ELF-1 (cell line): ENCODE measurements at places on chromosomes 3 and 15.
A peak's percentile ranks its signal among the peaks of the same experiment; 100 is the strongest.

DNA sequence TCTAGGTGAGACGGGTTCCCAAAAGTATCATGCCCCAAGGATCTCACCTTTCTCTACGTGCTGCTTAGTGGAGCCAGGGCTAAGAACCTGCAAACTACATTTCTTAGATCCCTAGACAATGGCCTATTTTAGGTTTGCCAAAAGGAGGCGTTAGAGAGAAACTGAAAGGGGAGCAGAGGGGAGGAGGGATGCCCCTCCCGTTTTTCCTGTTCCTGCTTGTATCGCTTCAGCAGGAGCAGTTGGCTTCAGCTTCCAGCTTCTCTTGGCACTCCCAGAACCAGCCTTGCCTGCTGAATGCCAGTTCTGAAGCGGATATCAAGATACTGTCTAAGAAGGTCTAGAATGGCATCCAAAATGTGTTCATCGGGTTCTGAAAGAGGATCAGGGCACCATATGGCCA, 58.4 kb upstream of the ABHD17C start:
- peak; percentile 35 for DNase-seq

DNA sequence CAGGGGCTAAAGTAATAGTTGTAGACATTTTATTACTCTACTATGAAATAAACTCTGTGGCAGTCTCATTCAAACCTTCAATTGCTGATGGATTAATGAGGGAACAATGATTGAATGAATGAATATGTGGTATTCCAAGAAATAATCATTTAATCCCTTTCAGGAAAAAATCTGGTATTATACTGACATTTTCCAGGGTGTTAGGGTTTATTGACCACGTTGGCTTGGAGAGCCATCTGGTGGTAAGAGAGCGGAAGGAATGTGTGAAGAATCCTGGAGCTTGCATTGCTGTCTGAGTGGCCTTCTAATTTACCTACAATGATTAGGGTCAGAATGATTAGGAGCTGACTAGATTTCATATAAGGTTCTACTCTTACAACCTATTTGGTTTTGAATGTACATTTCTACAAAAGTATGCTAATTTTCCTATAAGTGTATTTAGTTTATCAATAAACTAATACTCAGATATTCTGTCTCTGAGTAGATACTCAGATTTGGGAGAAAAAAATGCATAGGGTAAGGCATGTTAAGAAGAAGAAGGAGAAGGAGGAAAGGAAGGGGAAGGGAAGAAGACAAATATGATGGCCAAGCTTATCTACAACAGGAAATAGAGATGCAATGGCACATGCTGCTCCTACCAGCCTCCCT, 249.9 kb downstream of the ROBO1 start:
- DNase-seq = peak; percentile 16

DNA sequence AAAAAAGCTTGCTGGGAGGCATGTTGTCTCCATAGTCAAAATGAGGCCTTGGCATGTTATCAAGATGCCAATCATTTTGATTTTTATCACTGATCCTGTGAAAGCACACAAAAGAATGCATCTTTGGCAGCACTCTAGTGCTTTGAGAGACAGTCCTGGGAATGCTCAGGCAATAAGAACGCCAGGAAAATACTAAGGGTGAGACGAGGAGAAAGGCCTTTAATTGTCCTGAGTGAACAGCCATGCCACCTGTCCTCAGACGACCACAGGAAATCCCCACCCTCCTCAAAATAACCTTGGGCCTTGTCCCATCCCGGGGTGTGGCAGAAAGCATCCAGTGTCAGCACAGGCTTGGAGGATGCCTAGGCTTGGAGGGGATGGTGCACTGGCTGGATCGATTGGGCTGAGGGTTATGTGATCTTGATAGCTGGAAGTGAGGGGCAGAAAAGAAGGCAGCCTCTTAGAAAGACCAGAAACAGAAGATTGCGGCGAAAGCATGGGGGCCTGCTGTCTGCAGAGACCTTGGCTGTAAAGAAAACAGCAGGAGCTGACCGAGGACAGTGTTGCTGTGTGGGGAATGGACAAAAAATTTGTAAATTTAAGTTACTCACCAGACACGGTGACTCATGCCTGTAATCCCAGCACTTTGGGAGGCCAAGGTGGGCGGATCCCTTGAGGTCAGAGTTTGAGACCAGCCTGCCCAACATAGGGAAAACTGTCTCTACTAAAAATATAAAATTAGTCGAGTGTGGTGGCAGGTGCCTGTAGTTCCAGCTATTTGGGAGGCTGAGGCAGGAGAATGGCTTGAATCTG, 7.3 kb downstream of the TMEM158 start:
- peak; percentile 42 for DNase-seq

- peak; percentile 74 for DNase-seq
Observed at GRCh38 chr3:38131621-38132369, 5.1 kb downstream of the ACAA1 start.

- DNase-seq = no peak
Observed at GRCh38 chr3:28188686-28189085, 52.7 kb upstream of the CMC1 start.

GRCh38 chr3:11553436-11554235, 90.1 kb downstream of the VGLL4 start:
- no peak for DNase-seq

- DNase-seq = no peak
Observed at GRCh38 chr15:41341519-41341918, 8.8 kb downstream of the NUSAP1 start.

- DNase-seq = no peak
Observed at GRCh38 chr3:15809313-15809712, 11.5 kb upstream of the ANKRD28 start.

DNA sequence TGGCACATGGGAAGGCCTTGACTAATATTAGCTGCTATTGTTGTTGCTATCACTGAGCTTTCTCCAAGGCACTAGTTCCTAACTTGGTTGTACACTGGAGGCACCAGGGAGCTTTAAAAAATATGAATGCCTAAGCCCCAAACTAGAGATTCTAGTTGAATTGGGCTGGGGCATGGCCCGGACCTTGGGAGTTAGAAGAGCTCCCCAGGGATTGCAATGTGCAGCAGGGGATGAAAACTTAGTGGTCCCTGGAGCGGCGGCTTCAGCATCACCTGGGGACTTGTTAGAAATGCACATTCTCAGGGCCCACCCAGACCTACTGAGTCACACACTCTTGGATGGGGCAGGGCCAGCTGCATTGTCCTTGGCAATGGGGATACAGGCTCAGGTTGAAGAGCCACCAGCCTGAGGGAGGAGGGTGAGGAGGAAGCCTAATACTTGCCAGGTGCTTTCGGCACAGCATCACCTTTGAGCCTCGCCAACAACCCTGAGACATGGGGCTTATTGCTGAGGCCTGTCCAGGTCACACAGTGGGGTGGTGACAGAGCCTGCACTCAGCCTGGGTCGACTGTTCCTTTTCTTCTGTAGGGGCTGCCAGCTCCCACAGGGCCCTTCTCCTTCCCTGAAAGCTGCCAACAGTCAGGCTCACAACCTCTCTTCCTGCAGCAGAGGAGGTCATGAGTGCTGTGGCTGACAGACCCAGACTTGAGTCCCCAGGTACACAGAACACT, 84.5 kb downstream of the ATP2B2 start:
- DNase-seq = no peak

DNA sequence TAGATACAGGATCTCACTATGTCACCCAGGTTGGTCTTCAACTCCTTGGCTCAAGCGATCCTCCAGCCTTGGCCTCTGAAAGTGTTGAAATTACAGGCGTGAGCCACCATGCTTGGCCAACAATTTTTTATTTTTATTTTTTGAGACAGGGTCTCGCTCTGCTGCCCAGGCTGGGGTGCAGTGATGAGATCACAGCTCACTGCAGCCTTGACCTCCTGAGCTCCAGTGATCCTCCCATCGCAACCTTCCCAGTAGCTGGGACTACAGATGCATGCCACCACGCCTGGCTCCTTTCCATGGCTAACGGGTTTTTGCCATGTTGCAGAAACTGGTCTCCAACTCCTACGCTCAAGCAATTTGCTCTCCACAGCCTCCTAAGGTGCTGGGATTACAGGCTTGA, 20.2 kb upstream of the PIK3CB start:
- DNase-seq = no peak

DNA sequence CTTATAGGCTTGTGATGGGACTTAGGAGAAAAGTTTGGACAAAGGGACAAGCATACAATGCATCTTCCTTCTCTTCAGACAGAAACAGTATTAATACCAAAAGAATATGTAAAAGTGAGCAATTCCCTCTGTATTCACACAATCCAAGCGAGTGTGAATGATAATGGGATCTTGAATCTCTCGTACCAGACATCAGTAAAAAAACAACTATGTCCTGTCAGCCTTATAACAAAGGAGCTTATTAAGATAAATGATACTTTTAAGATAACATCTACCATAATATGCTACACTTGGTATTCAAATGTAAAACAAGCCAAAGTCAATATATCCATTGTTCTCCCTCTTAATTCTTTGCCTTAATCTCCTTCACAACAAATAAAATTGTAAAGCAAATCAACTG, 288.6 kb upstream of the CNTN6 start:
- no peak for DNase-seq

GRCh38 chr15:89019436-89019835, 68.8 kb upstream of the ABHD2 start:
- DNase-seq = no peak

GRCh38 chr3:153162513-153163392, 727 bp downstream of the RAP2B start:
- DNase-seq = peak; percentile 55

- DNase-seq = peak; percentile 50
Observed at GRCh38 chr3:101529816-101530685, 17.0 kb upstream of the SENP7 start.

GRCh38 chr3:168249205-168249549, 153.5 kb upstream of the GOLIM4 start:
- peak; percentile 64 for DNase-seq

DNA sequence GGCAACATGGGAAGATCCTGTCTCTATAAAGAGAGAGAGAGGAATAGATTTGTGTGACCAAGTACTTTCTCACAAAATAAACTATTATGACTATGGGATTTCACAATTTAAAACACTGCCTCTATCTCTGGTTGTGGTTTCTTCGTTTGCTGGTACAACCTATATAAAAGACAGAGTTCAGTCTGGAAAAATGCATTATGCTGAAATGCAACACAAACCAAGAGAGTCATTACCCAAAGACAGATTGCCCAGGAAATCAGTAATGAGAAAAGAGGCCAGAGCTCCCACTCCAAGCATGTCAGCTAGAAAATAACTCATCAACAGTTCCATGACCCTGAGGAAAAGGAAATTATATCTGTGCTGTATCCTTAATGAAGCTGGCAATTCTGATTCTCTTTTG, 23.2 kb downstream of the GPR176 start:
- no peak for DNase-seq

DNA sequence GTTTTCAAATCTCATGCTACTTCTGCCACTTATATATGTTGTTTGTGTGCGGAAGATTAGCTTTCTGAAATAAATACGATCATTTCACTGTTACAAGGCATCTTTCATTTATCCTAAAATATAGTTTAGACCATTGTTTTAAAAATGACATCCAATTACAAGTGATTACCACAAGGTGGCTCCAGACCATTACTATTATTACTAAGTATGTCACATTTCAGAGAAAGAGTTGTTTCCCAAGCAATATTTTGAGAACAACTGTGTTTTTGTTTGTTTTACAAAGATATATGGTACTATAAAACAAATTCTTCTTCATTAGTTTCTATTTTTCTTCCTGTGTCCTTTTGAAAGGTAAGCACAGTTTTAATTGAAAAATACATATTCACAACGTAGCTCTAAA, 136.0 kb upstream of the RAP2B start:
- no peak for DNase-seq

DNA sequence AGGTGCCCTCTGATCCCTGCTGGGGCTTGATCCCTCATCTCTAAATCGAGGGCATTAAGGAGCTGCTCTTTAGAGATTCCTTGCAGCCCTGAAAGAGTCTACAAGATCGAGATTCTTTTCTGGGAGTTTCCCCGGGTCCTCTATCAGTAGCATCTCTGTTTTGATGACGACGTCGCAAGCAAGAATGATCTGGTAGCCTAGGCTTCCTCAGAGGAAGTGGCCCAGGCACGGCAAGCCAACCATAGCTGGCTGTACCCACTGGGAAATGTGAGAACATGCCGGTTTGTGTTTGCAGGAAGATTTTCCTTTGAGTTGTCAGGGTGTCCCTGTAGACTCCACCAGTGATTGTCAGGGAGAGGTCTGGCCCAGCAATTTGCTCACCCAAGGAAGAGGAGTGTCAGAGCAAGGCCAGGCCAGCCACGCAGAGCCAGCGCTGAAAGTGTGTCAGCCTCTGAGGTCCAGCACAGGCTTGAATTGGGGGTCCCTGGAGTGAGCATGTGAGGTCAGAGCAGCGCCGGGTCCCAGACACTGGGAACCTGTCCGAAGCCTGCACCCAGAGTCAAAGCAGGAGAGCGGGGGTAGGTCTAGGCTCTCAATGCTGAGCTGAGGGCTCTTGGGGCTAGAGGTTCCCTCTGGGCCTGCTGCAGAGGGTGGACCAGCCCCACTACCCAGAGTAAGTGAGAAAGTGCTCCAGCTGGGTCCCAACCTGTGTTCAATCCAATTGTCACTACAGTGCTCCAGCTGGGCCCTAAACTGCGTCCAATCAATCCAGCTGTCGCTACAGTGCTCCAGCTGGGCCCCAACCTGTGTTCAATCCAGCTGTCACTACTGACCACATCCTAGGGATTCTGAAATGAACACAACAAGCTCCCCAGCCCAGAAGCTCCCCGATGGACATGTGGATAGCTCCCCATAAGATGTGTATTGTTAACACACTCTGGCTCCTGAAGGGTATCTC, 95.7 kb downstream of the CHDH start:
- DNase-seq = no peak

DNA sequence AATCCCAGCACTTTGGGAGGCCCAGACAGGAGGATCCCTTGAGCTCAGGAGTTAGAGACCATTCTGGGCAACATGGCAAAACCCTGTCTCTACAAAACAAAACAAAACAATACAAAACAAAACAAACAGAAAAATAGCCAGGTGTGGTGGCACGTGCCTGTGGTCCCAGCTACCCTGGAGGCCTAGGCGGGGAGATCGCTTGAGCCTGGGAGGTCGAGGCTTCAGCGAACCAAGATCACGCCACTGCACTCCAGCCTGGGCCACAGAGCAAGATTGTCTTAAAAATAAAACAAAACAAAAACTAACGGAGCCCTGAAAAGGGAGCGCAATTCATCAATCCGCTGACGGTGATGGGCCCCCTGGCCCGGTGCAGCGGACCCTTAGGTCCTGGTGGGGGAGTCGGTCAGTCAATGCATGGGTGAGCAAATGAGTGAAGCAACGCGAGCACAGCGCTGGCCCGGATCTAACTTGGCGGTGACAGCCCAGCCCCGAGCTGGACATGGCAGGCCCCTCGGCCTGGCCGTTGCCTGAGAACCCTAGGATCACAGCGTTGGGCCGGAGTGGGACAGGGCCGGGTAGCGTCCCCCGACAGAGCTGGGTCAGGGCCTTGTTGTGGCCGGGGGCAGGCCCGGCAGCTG, 52.4 kb upstream of the BLM start:
- peak; percentile 54 for DNase-seq
